ENCODE measurements at places on chromosomes 11 and 22.
A peak's percentile ranks its signal among the peaks of the same experiment; 100 is the strongest.

DNA sequence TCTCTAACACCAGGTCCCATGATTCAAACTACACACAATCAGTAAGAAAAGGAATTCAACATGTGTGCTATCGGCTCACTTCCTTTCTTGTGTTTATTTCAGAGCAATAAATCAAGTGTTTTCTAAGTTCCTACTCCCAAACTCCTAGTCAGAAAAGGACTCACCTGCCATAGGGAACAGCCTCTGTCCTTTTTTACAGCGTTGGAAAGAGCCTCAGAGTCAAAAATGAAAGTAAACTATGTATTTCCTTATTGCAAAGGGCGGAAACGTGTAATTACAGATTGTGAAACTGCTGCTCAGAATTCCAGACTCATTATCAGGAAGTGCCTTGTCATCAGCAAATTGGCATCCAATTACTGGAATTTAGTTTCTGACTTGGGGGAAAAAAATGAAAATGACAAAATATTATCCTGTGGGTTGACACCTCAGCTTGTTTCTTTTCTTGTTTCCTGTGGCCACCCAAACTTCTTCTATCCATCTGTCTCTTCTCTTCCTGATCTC, at the start of gene CASP4:
Gene CASP4 (minus strand): TSS at position 220 of the 501 bp plus-strand sequence. CDS start 49 bp downstream, at position 171.
- DNase-seq, result peak; percentile 52

DNA sequence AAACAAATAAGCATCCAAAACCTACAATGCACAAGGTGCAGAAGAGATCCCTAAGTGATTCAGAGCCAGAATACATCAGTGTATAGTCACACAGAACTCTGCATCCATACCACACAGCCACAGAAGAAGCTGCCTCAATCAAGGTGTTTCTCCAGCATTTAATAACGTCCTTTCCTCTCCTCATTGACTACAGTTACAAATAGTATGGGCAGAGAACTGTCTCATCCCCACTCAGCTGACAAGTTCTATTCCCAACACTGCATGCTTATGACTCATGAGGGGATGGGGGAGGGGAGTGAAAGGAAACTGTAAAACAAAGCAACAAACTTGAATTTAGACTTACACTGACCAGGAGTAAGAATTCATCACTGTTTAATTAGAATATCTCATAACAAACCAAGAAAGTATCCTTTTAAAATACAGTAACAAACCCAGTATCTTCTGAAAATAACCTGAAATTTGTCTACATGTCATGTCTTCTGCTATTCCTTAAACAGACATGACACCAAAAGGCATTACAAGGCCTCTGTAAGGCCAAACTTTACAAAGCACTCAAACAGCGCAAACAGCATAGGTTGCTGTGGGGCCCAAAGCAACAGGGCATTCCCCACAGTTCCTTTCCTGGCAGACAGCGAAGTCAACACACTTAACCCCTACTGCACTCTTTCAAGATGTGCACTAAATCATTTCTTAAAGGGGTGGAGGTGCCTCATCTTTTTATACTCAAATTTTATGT, 29.3 kb downstream of the CELF1 start:
- no peak for DNase-seq

- no peak for DNase-seq
Observed at GRCh38 chr22:48607901-48608662, 1219.6 kb downstream of the BRD1 start.

GRCh38 chr11:44727114-44727372, 281 bp downstream of the TSPAN18 start:
- DNase-seq, result no peak

DNA sequence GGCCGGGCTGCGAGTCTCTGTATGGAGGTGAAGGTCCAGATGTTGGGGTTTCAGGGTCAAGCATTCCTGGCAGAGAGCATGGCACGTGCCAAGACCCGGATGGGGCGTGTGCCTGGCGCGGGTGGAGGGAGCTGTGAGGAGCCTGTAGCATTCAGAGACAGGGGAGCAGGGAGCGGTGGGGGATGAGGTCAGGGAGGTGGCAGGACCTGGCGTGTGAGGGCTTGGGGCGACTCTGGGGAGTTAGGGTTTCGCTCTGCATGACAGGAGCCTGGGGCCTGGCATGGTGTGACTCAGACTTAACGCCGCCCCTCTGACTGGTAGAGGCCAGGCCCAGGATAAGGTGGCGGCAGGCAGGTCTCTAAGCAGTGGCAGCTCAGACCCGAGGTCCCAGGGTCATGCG, 103.0 kb downstream of the KCNQ1 start:
- DNase-seq, result no peak

- no peak for DNase-seq
Observed at GRCh38 chr11:65208785-65209710, 27.3 kb downstream of the CAPN1 start.

GRCh38 chr11:31798554-31799434, 12.3 kb downstream of the PAX6 start:
- no peak for DNase-seq

DNA sequence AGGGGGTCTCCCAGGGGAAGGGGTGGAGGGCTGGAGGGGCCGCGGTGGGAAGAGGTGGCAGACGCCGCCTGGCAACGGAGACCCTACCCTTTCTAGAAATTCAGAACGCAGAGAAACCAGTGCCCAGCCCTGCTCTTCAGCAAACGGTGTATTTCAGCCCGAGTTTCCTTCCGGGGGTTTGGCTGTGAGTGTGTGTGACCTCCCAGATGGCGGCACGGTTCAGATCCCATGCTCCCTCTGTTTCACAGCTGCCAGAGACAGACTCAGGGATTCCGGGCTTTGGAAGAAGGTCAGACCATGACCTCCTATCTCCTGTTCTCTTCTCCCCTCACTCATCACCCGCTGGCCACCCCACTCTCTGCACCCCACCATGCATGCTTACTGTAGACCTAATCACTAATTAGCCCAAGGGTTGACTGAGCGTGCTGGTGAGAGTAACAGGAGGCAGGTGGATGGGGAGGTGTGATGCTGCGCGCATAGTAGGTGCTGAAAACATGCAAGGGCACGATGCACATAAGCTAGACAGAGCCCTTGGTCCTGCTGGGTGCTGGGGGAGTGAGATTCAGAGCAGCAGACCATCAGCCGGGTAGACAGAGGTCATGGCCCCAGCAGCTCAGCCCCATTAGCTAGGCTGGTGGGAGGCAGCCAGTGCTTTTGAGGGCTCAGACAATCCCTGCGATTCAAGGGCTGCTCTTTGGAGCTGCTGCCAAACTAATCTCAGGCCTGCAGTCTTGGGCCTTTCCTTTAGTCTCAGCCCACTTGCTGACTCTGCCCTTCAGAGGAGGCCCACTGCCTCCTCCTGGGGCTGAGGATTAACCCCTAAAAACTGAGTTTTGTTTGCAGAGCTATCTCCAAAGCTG, 256.5 kb upstream of the CADM1 start:
- no peak for DNase-seq

- DNase-seq, result no peak
Observed at GRCh38 chr22:32567544-32567943, 92.9 kb downstream of the FBXO7 start.

GRCh38 chr11:15969701-15970329, 386.5 kb downstream of the SOX6 start:
- DNase-seq, result no peak

GRCh38 chr11:122676638-122677037, 21.1 kb downstream of the UBASH3B start:
- DNase-seq, result no peak

DNA sequence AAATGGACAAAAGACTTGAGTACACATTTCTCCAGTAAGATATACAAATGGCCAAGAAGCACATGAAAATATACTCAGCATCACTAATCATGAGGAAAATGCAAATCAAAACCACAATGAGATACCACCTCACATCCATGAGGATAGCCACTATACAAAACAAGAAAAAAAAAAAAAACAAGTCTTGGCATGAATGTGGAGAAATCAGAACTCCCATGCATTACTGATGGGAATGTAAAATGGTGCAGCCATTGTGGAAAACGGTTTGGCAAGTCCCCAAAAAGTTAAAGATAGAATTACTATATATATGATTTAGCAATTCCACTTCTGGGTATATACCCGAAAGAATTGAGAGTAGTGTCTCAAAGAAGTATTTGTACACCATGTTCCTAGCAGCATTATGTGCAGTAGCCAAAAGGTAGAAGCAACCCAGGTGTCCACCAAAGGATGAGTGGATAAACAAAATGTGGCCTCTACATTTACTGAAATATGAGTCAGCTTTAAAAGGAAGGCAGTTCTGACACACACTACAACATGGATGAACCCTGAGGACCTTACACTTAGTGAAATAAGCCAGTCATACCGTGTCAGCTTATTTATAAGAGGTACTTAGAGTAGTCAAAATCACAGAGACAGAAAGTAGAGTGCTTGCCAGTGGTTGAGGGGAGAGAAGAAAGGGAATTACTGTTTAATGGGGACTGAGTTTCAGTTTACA, 146.3 kb downstream of the WNT7B start:
- no peak for DNase-seq

DNA sequence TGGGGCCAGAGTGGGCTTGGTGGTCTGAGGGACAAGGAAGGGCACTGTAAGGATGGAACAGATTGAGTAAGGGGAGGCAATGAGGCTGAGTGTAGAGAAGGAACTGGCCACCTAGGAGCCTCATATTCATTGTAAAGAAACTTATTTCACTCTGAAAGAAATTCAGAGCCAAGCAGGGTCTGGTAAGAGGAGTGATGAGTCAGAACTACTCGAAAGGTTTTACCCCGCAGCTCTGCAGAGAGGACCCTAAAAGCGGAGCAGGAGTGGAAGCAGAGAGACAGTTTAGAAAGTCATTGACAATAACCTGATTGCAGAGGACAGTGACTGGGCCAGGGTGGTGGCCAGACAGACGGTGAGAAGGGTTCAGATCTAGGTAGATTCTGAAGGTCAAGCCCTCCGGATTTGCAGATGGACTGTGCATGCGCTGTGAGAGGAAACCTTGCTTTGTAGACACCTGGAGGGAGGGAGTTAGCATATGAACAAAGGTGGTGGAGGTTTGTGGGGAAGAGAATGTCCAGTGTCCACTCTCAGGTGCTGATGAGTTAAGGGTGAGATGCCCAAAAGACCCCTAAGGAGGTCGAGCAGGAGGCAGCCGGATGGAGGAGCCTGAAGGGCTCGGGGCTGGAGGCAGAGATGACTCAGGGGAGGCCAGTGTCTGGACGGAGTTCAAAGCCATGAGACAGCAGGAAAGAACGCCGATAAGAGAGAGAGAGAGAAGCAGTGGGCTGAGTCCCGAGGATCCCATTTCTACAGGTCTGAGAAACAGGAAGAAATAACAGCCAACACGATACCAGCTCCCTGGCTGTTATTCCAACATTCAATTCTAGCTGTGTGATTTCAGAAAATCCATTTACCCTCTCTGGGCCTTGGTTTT, 546.0 kb downstream of the BRD1 start:
- no peak for DNase-seq

DNA sequence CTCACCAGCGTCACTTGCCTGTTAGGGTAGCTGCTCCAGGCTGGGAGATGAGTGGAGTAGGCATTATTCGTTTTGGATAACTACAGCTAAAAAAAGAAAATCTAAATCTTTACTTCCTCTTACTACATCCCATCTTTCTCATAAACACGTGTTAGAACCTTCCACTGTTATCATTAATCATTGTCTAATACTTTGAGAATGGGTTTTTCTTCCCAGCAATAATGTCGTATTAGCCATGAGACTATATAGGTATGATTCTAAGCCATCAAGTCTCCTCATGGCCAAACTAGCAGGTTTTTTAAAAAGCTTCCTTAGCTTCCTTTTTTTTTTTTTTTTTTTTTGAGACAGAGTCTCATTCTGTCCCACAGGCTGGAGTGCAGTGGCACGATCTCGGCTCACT, 3.9 kb upstream of the TEF start:
- no peak for DNase-seq

- no peak for DNase-seq
Observed at GRCh38 chr22:23383491-23384361, 196.4 kb downstream of the IGLL1 start.

DNA sequence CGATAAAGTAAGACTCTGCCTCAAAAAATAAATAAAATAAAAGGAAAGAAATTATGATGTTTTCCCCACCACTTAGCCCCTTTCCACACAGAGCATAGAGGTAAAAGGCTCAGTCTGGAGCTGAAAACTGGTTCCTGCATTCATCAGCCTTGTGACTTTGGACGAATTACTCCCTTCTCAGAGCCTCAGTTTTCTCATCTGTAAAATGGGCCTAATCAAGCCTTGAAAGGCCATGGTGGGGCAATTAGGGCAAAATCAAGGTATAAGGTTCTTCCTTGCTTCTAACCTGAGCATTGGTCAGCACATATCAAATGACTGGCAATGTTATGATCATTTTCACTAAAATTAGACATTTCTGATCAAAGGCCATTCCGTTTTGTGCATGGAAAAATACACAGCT, 417.7 kb downstream of the MN1 start:
- DNase-seq, result no peak

DNA sequence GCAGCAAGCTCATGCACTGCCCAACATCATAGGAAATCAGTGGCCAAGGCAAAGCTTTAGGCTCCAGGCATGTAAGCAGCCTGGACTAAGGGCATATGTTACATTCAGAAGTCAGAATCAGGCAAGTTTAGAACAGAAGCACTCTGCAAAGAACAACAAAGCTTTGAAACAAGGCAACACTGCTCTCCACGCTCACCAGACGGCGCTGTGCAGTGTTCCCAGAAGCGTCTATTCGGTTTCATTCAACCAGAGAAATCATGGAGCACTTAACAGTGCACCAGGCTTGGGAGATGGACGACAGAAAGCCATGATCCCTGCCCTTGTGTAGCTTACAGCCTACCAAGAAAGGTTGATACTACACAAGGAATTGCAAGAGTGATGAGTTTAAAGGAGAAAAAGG, 555.8 kb downstream of the BUD13 start:
- DNase-seq, result no peak

DNA sequence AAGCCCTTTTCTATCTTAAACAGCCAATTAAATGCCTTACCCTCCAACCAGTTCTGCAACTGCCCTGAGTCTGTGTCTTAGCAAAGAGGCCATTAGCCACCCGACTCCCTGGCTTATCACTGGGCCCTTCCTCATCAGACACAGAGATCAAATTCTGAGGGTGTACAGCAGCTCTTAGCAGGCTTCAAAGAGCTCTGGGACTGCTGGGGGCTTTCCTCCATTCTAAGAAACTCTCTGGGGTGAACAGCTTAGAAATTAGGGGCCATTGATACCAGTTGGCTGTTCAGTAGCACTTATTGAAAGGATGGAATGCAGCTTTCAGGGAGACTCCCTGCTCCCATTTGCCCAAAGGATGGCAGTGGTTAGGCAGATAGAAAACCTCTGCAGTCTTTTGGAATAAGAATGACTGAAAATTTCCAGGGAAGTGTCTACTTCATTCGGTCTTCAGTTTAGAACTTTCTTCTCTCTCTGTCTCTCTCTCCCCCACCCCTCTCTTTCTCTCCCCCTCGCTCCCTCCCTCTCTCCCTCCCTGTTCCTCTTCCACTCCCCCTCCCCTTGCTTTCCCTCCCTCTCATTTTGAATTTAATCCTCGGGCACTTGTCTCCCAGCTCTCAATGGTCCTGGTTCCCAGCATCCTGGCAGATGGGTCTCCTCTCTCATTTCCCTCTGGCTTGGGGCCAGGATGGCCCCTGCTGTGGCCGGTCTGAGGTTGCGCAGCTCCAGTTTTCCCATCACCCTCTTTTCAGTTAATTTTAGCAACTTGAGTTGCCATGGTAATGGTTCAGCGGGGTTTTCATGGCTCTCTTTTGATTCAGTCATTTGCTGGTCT, 76.4 kb downstream of the COMMD9 start:
- DNase-seq, result no peak

All from stimulated activated effector memory CD8-positive, alpha-beta T cell treated with anti-CD3 and anti-CD28 coated beads, Interleukin-12 subunit alpha, Interleukin-12 subunit beta, amount 100 ng/mL, for 72 hours (primary cell).